ENCODE measurements at places on chromosomes 5 and 9. TPM values are rescaled to one million over a fixed set of nuclear protein-coding genes. Genes with fewer than 3 reads are reported as not detected.

- H3K27ac ChIP-seq = no peak overlapping the region
- H3K4me3 ChIP-seq = no peak overlapping the region
- H3K27me3 ChIP-seq = no peaks in the 10 kb centered on the region
- H3K36me3 ChIP-seq = peaks cover 83% of the 10 kb centered on the region
- no peaks in the 10 kb centered on the region for H3K4me1 ChIP-seq
- DNase-seq = no peak
Observed at GRCh38 chr9:21852754-21853153, 50.3 kb downstream of the MTAP start.

GRCh38 chr5:7207979-7208378, 188.0 kb upstream of the ADCY2 start:
- no peak overlapping the region for H3K27ac ChIP-seq
- DNase-seq = no peak
- H3K27me3 ChIP-seq = peaks cover 10% of the 10 kb centered on the region
- no peaks in the 10 kb centered on the region for H3K4me1 ChIP-seq

The MYO10 gene
- total RNA-seq = 90.8 TPM

The SH2D3C gene
- 5.4 TPM for total RNA-seq

The PTTG1 gene
- 270 TPM for total RNA-seq

Data from WTC11 (cell line).